ENCODE measurements at places on chromosomes 3 and 15. TPM values are rescaled to one million over a fixed set of nuclear protein-coding genes. Genes with fewer than 3 reads are reported as not detected.

DNA sequence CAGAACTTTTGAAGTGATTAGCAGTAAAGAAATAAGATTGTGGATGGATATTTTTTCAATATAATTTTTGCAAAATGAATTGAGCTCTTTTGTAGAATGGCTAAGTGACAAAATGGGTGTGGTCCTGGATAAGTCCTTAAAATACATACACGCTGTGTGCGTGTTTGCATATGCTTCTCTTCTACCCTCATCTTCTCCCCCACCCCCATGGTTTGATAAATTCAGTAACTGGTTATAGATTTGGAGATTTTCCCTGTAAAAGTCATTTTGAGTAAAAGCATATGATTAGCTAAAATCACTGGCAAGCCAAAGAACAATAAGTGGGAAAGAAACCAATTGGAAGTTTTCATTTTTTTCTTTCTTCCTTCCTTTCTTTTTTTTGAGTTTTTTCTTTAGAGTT, 453.9 kb upstream of the MDFIC2 start:
- H3K4me1 ChIP-seq: peaks cover 5% of the 10 kb centered on the region
- H3K4me3 ChIP-seq: no peak overlapping the region
- H3K27me3 ChIP-seq: no peaks in the 10 kb centered on the region
- H3K27ac ChIP-seq: no peak overlapping the region

DNA sequence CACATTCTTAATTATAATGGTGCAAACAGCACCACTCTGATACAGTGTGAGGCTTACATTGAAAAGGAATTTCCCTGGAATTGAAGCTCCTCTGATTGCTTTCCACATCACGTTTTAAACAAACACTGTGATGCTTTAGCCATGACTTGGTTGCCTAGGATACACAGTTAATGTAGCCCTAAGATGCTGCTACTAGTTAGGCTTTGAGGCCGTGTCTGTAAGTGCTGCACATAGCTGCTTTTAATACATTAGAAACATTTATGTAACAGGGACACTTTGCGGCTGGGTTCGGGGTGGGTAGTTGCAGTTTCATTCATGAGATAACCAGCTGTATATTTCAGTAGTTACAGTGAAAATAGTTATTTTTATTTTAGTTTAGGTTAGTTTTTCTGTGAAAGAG, 334.7 kb downstream of the NLGN1 start:
- H3K27me3 ChIP-seq: no peaks in the 10 kb centered on the region
- DNase-seq: no peak
- H3K27ac ChIP-seq: no peak overlapping the region
- no peaks in the 10 kb centered on the region for H3K4me1 ChIP-seq
- no peaks in the 10 kb centered on the region for H3K36me3 ChIP-seq

DNA sequence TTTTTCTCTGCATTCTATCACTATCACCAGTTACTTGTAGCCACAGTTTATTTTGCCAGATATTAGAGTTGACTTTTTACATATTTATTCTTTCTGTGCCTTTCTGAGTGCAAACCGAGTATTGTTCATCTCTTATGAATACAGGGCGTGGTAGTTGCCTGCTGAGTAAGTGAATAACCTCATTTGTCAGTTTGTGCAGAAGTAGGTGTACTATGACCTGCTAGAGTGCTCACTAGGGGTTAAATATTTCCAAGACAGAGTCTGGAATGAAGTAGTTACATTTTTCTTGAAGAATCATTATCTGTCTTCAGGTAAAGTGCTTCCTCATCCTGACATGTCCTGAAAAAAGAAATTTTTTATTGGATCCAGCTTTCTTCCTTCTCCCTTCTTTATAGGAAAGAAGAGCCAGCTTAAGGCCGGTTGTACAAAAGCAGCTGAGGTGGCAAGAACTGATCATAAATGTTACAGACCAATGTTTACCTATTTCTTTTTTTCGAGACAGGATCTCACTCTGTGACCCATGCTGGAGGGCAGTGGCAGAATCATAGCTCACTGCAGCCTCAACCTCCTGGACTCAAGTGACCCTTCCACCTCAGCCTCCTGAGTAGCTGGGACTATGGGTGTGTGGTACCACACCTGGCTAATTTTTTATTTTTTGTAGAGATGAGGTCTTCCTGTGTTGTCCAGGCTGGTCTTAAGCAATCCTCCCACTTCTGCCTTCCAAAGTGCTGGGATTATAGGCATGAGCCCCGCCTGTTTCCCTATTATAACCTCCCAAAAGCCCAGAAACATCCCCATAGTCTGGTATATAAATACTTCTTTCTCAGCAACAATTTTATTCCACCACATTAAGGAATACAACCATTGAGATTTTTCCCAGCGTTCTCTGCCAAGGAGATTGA, 182.5 kb downstream of the TPRG1 start:
- DNase-seq: no peak
- H3K4me1 ChIP-seq: peaks cover 18% of the 10 kb centered on the region
- no peak overlapping the region for H3K4me3 ChIP-seq
- H3K27ac ChIP-seq: no peak overlapping the region
- no peaks in the 10 kb centered on the region for H3K27me3 ChIP-seq

- no peak for DNase-seq
- peaks cover 8% of the 10 kb centered on the region for H3K4me1 ChIP-seq
- H3K27me3 ChIP-seq: no peaks in the 10 kb centered on the region
Measured at GRCh38 chr15:48850648-48851047, 27.3 kb upstream of the EID1 start.

GRCh38 chr3:99648516-99648915, 10.1 kb downstream of the COL8A1 start:
- peak overlapping the region; percentile 96 for H3K27ac ChIP-seq
- no peak overlapping the region for H3K4me3 ChIP-seq
- H3K4me1 ChIP-seq: peaks cover 90% of the 10 kb centered on the region
- no peaks in the 10 kb centered on the region for H3K27me3 ChIP-seq
- peaks cover 63% of the 10 kb centered on the region for H3K36me3 ChIP-seq

DNA sequence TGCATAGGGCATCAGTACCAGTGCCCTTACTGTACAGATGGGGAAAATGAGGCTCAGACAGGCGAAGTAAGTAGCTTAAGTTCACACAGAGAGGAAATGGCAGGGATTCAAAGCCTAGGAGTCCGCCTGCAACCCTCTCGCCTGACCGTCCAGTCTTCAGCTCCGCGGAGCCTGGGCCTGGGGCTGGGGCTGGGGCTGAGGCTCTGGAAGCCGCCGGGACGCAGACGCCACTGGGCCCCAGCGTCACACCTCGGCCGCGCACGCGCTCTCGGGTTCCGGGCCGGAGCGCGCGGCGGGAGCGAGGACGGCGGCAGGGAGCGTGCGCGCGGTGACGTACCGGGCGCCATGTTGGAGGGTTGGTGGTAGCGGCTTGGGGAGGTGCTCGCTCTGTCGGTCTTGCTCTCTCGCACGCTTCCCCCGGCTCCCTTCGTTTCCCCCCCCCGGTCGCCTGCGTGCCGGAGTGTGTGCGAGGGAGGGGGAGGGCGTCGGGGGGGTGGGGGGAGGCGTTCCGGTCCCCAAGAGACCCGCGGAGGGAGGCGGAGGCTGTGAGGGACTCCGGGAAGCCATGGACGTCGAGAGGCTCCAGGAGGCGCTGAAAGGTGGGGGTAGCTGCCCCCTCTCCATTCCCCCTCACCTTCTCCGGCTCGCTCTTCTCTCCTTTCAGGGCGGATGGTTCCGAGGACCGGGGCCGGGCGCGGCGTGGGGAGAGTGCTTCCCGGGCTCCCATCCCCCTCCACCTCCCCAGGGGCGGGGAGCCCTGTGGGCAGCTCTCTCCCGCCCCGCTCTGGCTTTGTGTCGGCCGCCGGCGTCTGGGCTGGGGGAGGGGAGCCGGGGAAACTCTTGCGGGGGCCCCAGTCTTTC, at the start of gene PPP4R2:
TSS of gene PPP4R2 (plus strand) at position 339 of the 861 bp plus-strand sequence. CDS start at position 566, 227 bp downstream.
- H3K27me3 ChIP-seq: no peaks in the 10 kb centered on the region
- H3K27ac ChIP-seq: peak within 1 kb of the TSS; percentile 89
- peak; percentile 98 for DNase-seq
- H3K4me1 ChIP-seq: peaks cover 25% of the 10 kb centered on the region
- peaks cover 23% of the 10 kb centered on the region for H3K36me3 ChIP-seq
- peak within 1 kb of the TSS; percentile 92 for H3K4me3 ChIP-seq

GRCh38 chr3:51703068-51703760, 3.7 kb upstream of the GRM2 start:
- no peak overlapping the region for H3K4me3 ChIP-seq
- H3K27ac ChIP-seq: no peak overlapping the region
- H3K4me1 ChIP-seq: no peaks in the 10 kb centered on the region
- DNase-seq: peak; percentile 76
- H3K36me3 ChIP-seq: peaks cover 4% of the 10 kb centered on the region

Gene SLC12A8
- total RNA-seq: 33.0 TPM

Gene SAMD7
- not detected for total RNA-seq

Gene TICRR
- total RNA-seq: 0.88 TPM

DNA sequence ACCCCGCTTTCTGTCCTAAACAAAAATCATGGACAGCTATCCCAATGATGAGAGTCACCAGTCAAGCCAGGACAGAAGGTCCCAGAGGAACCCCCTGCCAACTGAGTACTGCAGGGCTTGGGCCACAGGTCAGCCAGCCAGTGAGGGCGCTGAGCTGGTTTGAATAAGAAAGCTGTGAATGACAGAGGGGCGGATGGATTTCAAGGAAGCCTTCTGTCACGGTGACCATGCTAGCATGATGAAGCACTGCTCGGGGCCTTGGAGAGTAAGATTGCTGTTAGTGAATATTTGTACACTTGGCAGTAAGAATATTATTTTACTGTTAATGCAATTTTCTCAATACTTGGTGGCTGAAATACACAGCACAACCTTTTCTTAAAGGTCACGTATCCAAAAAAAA, 734.0 kb upstream of the NR2F2 start:
- no peaks in the 10 kb centered on the region for H3K4me1 ChIP-seq
- no peak overlapping the region for H3K27ac ChIP-seq
- no peaks in the 10 kb centered on the region for H3K27me3 ChIP-seq
- DNase-seq: no peak
- no peak overlapping the region for H3K4me3 ChIP-seq

Gene CFAP91
- 0.59 TPM for total RNA-seq

- no peak overlapping the region for H3K4me3 ChIP-seq
- no peaks in the 10 kb centered on the region for H3K4me1 ChIP-seq
- peaks cover 20% of the 10 kb centered on the region for H3K27me3 ChIP-seq
Measured at GRCh38 chr3:123305192-123305591, 103.4 kb downstream of the SEC22A start.

Gene DPPA2
- total RNA-seq: not detected

Gene CTDSPL2
- total RNA-seq: 75.3 TPM

DNA sequence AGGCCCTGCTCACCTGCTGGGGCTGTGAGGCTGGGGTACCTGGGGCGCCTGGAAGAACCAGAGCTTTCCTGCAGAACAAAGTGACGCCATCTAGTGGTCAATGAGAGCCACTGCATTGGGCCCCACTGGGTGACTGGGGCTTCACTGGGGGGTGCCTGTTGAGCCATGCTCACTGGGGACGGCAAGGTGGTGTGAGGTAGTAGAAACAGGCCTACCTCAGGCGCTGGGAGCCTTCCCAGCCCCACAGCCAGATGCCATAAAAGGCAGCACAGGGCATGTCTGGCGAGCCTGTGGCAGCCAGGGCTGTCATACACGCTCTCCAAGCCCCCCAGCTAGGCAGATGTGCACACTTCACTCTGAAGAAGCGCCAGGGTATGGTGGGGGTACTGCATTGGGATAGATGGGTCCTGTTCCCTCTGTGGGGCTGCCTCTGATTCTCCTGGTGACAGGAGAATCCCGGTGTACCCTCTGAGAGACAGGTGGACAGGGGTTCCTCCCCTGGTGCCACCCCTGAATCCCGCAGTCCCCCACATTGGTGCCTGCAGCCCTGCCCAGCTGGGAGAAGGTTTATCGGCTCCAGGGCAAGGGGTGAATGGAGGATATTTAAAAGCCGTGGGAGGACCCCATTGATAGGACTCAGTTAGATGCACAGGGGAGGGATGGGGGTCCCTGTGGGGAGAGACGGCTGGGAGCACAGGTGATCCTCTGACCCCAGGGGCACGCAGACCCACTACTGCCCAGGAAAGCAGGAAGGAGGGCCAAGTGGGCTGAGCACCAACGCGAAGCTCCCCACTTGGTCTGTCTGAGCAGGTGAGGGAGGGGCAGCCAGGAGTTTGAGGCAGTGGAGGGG, 178.8 kb downstream of the NSMCE3 start:
- no peak overlapping the region for H3K27ac ChIP-seq
- no peaks in the 10 kb centered on the region for H3K27me3 ChIP-seq
- DNase-seq: no peak
- H3K36me3 ChIP-seq: no peaks in the 10 kb centered on the region

DNA sequence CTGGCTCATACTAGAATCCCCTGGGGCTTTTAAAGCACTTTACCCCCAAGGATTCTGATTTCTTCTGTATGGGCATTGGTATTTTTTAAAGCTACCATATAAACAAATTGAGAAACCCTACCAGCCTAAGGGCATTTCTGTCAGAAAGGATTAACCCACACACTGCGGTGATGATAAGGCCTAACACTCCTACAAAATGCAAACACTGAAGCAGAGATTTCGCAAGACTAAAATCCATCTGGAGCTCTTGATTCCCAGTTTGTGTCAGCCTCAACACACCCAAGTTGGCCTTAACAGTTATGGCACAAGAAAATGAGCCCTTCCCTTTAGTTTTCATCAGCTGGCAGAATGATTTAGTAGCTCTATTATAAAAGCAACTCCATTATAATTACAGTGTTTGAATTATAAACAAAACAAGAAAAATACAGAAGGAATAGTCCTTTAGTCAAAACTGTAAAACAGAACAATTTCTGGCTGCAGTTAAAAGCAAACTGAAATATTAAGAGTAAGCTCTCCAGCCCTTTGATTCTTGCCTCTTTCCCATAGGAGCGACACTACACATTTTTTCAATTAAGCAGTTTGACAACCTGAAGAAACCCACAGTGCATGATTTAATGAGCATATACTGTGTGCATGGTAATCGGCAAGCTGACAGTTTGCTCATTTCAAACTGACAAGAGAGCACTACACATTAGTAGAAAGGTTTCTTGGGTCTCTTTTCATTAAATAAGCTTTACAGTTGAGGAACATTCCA, 441.2 kb downstream of the FHIT start:
- no peaks in the 10 kb centered on the region for H3K27me3 ChIP-seq
- no peak overlapping the region for H3K27ac ChIP-seq
- H3K4me3 ChIP-seq: no peak overlapping the region
- no peaks in the 10 kb centered on the region for H3K36me3 ChIP-seq
- DNase-seq: no peak

Gene GP5
- total RNA-seq: 0.36 TPM

DNA sequence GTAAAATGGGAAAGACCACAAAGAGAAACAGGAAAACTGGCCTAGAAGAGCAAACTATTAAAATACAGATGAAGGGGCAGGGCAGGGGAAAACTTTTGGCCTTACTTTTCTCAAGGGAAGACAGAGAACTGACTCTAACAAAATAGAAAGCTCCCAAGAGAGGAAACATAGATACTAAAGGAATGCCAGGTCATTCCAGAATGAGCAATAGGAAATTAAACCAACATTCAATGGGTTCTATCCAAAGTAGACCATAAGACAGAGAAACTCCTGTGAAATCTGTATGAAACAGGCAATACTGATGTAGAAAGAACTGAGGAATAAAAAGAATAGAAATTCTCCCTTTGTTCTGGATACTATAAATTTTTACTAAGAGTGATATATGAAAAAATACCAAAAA, 491.8 kb downstream of the MECOM start:
- H3K4me3 ChIP-seq: no peak overlapping the region
- H3K27ac ChIP-seq: no peak overlapping the region
- peaks cover 4% of the 10 kb centered on the region for H3K27me3 ChIP-seq
- H3K36me3 ChIP-seq: no peaks in the 10 kb centered on the region
- peaks cover 3% of the 10 kb centered on the region for H3K4me1 ChIP-seq

Gene EIF4G1
- total RNA-seq: 215 TPM

- no peak overlapping the region for H3K4me3 ChIP-seq
- DNase-seq: no peak
- peaks cover 8% of the 10 kb centered on the region for H3K4me1 ChIP-seq
Measured at GRCh38 chr3:51502562-51502910, 2.7 kb upstream of the DCAF1 start.
